H1 (cell line): ENCODE measurements at places on chromosomes 16 and 17. TPM values are rescaled to one million over a fixed set of nuclear protein-coding genes. Genes with fewer than 3 reads are reported as not detected.

DNA sequence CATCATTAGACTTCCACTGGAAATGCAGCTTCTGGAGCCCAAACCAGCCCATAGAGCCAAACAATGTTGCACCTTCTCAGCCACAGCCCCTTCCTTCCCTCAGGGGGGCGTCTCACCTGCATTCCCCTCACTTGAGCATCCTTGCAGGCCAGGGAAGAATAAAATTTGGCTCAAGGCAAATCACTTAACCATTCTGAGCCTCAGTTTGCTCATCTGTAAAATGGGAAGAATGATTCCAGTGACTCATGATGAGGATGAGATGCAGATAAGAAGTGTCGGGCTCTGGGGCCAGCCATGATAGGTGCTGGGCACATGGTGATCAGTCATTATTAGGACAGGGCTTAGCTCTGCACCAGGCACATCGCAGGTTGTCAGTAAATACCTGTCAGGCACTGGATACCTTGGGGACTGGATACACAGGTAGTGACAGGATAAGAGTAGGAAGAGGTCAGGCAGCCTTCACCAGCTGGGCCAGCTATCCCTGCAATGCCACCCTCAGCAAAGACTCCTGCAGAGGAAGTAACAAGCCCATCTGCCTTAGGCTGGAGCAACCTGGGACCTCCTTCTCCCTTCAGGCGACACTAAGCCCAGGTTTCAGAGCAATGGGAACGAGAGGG lies 208.0 kb upstream of the TNRC6C start:
- H3K36me3 ChIP-seq, result no peaks in the 10 kb centered on the region
- no peaks in the 10 kb centered on the region for H3K27me3 ChIP-seq
- no peak for DNase-seq
- H3K27ac ChIP-seq, result no peak overlapping the region
- no peak overlapping the region for H3K4me3 ChIP-seq

- H3K27me3 ChIP-seq, result no peaks in the 10 kb centered on the region
- H3K4me3 ChIP-seq, result no peak overlapping the region
- H3K4me1 ChIP-seq, result no peaks in the 10 kb centered on the region
- no peak overlapping the region for H3K27ac ChIP-seq
These were observed 14.8 kb upstream of the CDH11 start for GRCh38 chr16:65136681-65137080.

GRCh38 chr17:38809828-38810227 lies 10.5 kb upstream of the PIP4K2B start:
- no peak overlapping the region for H3K27ac ChIP-seq
- DNase-seq, result no peak
- H3K4me3 ChIP-seq, result no peak overlapping the region
- peaks cover 39% of the 10 kb centered on the region for H3K36me3 ChIP-seq
- no peaks in the 10 kb centered on the region for H3K4me1 ChIP-seq

- no peak overlapping the region for H3K27ac ChIP-seq
- no peak overlapping the region for H3K4me3 ChIP-seq
- no peaks in the 10 kb centered on the region for H3K36me3 ChIP-seq
These were observed 166.8 kb downstream of the SOX9 start for GRCh38 chr17:72287586-72287985.

DNA sequence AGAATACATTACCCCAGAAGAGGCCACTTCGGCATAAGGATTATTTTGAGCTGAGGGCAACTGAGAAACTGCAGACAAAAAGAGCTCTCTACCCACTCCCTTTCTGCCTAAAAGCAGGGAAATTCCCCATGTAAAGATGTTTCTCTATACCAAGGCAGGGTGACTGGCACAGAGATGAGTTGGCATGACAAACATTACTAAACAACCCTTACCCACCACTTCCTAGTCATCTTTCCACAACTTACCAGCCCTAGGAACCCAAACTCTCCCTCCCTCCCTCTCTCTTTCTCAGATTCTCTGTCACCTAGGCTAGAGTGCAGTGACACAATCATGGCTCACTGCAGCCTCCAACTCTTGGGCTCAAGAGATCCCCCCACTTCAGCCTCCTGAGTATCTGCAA lies 68.6 kb downstream of the EMP2 start:
- H3K4me3 ChIP-seq, result no peak overlapping the region
- no peak overlapping the region for H3K27ac ChIP-seq
- no peaks in the 10 kb centered on the region for H3K36me3 ChIP-seq
- no peaks in the 10 kb centered on the region for H3K4me1 ChIP-seq
- H3K27me3 ChIP-seq, result no peaks in the 10 kb centered on the region
- DNase-seq, result no peak

DNA sequence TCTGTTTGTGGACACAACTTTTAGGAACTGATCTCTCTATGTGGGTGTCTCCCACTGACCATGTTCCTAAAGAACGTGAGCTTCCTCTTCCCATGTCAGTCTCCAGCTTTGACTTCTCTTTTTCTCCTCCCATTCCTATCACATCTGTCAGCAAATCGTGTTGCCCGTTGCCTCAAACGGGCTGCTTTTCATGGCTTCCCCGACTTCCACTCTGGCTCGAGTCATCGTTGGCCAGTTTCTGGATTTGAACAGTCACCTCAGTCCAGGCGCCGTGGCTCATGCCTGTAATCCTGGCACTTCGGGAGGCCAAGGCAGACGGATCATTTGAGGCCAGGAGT lies 5.4 kb downstream of the ABCC1 start:
- no peak overlapping the region for H3K4me3 ChIP-seq
- H3K27me3 ChIP-seq, result no peaks in the 10 kb centered on the region
- no peak overlapping the region for H3K27ac ChIP-seq
- no peaks in the 10 kb centered on the region for H3K36me3 ChIP-seq
- peaks cover 4% of the 10 kb centered on the region for H3K4me1 ChIP-seq

GRCh38 chr16:12320298-12320706 lies 343.8 kb downstream of the SNX29 start:
- peaks cover 11% of the 10 kb centered on the region; the same call in 1 of the 2 replicates for H3K4me1 ChIP-seq
- H3K27ac ChIP-seq, result no peak overlapping the region
- DNase-seq, result no peak
- no peaks in the 10 kb centered on the region for H3K27me3 ChIP-seq

GRCh38 chr16:30720086-30720485 lies 21.1 kb downstream of the SRCAP start:
- no peaks in the 10 kb centered on the region for H3K4me1 ChIP-seq
- no peaks in the 10 kb centered on the region for H3K27me3 ChIP-seq
- no peak for DNase-seq
- H3K27ac ChIP-seq, result no peak overlapping the region

DNA sequence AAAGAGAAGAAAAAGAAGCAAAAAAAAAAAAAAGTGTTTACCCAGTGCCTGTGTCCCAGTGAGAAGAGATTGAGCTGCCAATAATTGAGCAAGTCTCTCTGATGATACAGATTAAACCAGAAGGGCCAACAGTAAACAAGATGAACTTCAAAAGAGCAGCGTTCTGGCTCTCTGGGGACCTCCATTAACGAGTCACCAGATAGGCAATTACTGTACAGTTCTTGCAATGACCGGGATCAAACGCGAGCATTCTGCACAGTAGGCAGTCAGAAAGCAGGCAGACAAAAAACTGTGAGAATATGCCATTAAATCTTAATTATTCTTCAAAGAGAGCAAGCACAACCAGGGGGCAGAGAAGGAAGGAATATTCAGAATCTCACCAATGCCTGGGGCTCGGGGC lies 626.1 kb downstream of the TMEM114 start:
- no peak overlapping the region for H3K27ac ChIP-seq
- H3K27me3 ChIP-seq, result no peaks in the 10 kb centered on the region
- no peaks in the 10 kb centered on the region for H3K4me1 ChIP-seq
- no peak for DNase-seq

DNA sequence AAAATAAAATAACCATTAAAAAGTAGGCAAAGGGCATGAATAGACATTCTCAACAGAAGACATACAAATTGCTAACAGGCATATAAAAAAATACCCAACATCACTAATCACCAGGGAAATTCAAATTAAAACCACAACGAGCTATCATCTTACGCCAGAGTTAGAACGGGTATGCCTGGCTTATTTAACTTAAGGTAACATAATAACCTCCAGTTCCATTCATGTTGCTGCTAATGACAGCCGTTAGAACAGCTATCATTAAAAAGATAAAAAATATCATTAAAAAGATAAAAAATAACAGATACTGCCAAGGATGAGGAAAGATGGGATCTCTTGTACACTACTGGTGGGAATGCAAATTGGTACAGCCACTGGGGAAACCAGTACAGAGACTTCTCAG lies 89.3 kb downstream of the GAS7 start:
- no peaks in the 10 kb centered on the region for H3K4me1 ChIP-seq
- H3K27me3 ChIP-seq, result no peaks in the 10 kb centered on the region
- no peak overlapping the region for H3K27ac ChIP-seq
- no peak overlapping the region for H3K4me3 ChIP-seq
- H3K36me3 ChIP-seq, result no peaks in the 10 kb centered on the region
- no peak for DNase-seq

GRCh38 chr17:47275245-47275984 lies 21.8 kb downstream of the ITGB3 start:
- H3K4me3 ChIP-seq, result peak overlapping the region; percentile 43
- no peaks in the 10 kb centered on the region for H3K36me3 ChIP-seq
- H3K27ac ChIP-seq, result peak overlapping the region; percentile 51; the same call in 1 of the 2 replicates
- peaks cover 18% of the 10 kb centered on the region for H3K4me1 ChIP-seq

- no peaks in the 10 kb centered on the region for H3K36me3 ChIP-seq
- H3K27ac ChIP-seq, result no peak overlapping the region; the same call in 1 of the 2 replicates
- H3K4me3 ChIP-seq, result no peak overlapping the region
- no peaks in the 10 kb centered on the region for H3K4me1 ChIP-seq
These were observed 125.9 kb downstream of the MAP2K6 start for GRCh38 chr17:69540356-69540755.

- no peak overlapping the region for H3K4me3 ChIP-seq
- H3K4me1 ChIP-seq, result no peaks in the 10 kb centered on the region
- no peaks in the 10 kb centered on the region for H3K36me3 ChIP-seq
- no peak for DNase-seq
- no peaks in the 10 kb centered on the region for H3K27me3 ChIP-seq
- H3K27ac ChIP-seq, result no peak overlapping the region
These were observed 18.4 kb downstream of the NPIPA1 start for GRCh38 chr16:14955546-14956231.

GRCh38 chr16:49521734-49522325 lies 148.2 kb downstream of the C16orf78 start:
- DNase-seq, result no peak
- no peak overlapping the region for H3K4me3 ChIP-seq
- H3K27ac ChIP-seq, result no peak overlapping the region
- H3K4me1 ChIP-seq, result peaks cover 5% of the 10 kb centered on the region; the same call in 1 of the 2 replicates
- no peaks in the 10 kb centered on the region for H3K27me3 ChIP-seq
- no peaks in the 10 kb centered on the region for H3K36me3 ChIP-seq

DNA sequence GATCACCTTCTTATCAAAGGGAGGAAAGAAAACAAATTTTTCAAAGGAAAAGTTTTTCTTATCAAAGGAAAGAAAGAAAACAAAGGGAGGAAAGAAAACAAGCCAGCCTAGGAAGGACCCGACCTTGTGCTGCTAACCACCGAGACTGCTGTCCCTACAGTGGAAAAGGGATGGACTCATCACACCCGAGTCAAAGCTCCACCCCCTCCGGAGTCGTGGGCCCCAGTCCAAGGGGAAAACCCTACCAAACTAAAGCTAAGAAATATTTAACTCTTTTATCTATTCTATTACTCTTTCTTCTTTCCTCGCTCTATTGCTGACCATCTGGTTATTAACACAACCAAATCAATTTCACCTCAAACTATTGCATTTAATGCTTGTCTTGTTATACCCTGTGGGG lies 6.1 kb upstream of the ENDOV start:
- no peaks in the 10 kb centered on the region for H3K4me1 ChIP-seq
- no peaks in the 10 kb centered on the region for H3K36me3 ChIP-seq
- no peak overlapping the region for H3K27ac ChIP-seq
- no peak for DNase-seq
- peaks cover 5% of the 10 kb centered on the region for H3K27me3 ChIP-seq
- H3K4me3 ChIP-seq, result no peak overlapping the region

DNA sequence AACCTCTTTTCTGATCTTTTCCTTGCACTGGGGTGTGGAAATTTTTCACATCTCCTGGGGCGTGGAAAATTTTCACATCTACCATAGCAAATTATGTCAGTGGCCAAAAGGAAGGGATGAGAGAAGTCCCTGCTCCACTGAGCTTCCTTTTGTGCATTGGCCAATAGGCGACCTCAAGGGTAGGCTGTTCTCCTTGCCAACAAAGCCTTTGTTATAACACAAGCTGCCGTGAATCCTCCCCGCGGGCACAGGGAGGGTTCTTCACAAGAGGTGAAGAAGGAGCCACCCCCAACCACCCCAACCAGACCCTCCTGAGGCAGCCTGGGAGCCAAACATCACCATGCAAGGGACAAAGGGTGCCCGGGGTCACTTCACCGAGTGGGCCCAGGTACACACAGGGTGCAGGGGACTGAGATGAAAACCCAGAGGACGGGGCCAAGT lies 6.5 kb downstream of the SLC5A11 start:
- no peak overlapping the region for H3K4me3 ChIP-seq
- no peak overlapping the region for H3K27ac ChIP-seq
- no peaks in the 10 kb centered on the region for H3K4me1 ChIP-seq
- DNase-seq, result no peak
- no peaks in the 10 kb centered on the region for H3K27me3 ChIP-seq

GRCh38 chr17:8133941-8134340 lies 10.0 kb upstream of the HES7 start:
- no peak overlapping the region for H3K4me3 ChIP-seq
- peaks cover 7% of the 10 kb centered on the region; the same call in 1 of the 2 replicates for H3K27me3 ChIP-seq
- no peak overlapping the region for H3K27ac ChIP-seq
- H3K36me3 ChIP-seq, result no peaks in the 10 kb centered on the region
- H3K4me1 ChIP-seq, result peaks cover 13% of the 10 kb centered on the region

DNA sequence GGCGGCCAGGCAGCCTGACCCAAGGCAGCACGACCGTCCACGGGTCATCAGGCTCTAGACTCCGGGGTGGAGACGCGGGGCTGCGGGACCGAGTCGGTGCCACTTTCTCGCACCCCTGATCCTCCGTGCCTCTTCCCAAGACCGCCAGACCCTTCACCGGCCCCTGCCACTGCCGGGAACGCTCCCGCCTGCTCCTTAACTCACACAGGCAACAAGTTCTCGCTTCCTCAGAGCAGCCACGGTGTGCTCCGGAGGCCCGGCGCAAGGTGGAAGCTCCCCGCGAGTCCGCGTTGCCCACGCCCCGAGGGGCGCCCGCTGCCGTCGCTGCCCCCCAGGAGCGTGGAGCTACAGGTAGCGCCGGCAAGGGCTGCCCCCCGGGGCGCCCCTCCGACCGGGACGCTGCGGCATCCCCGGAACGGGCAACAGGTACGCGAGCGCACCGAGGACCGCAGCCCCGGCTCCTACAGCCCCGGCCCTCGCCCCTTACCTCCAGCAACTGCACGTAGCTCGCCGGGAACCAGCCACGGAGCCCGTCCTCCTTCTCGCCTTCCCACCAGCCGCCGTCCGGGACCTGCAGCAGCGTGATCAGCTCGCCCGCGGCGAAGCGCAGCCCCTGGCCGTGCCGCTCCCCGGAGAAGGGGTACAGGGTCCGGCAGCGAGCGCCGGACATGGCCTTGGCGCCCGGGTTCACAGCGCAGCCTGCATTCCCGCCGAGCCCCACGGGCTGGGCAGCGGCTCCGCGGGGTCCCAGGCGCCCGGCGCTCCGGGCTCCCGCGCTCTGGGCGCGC lies 491 bp downstream of the GAS7 start:
- H3K36me3 ChIP-seq, result no peaks in the 10 kb centered on the region
- peaks cover 25% of the 10 kb centered on the region for H3K27me3 ChIP-seq
- H3K27ac ChIP-seq, result no peak overlapping the region
- H3K4me1 ChIP-seq, result peaks cover 6% of the 10 kb centered on the region; the same call in 1 of the 2 replicates
- no peak for DNase-seq
- peak overlapping the region; percentile 79 for H3K4me3 ChIP-seq

Gene KRTAP4-3
- not detected in 2 replicates for total RNA-seq

Gene BIRC5
- total RNA-seq, result 106 and 108 TPM in 2 replicates

Gene KRT20
- total RNA-seq, result not detected in 2 replicates

Gene C17orf107
- total RNA-seq, result 0.38 and 0.39 TPM in 2 replicates

Gene LIG3
- total RNA-seq, result 89.3 and 95.1 TPM in 2 replicates

Gene CCL4L2
- total RNA-seq, result not detected in 2 replicates

Gene SDR42E2
- total RNA-seq, result not detected in 2 replicates

Gene DECR2
- 28.2 and 30.6 TPM in 2 replicates for total RNA-seq

Gene ARMC5
- total RNA-seq, result 8.7 and 8.9 TPM in 2 replicates

Gene ABHD15
- 1.6 and 1.7 TPM in 2 replicates for total RNA-seq
